ENCODE measurements at places on chromosomes 12 and 14.

DNA sequence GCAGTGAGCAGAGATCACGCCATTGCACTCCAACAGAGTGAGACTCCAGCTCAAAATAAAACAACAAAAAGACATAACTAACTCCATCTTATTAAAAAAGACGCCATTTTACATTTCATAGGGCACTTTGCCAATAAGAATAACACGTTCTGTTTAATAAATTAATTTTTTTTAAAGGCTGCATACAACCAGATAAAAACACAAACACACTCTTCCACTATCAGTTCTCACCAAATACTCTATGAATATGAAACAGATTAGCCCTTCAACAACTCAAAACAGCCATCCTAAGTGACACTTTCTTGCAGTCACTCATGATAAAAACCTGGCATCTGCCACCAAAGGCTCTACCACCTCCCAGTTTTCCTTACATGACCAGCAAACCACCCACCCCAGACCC, 16.1 kb downstream of the AICDA start:
- DNase-seq, result no peak

- DNase-seq, result no peak
Observed at GRCh38 chr12:52312086-52312485, 9.1 kb downstream of the KRT83 start.

DNA sequence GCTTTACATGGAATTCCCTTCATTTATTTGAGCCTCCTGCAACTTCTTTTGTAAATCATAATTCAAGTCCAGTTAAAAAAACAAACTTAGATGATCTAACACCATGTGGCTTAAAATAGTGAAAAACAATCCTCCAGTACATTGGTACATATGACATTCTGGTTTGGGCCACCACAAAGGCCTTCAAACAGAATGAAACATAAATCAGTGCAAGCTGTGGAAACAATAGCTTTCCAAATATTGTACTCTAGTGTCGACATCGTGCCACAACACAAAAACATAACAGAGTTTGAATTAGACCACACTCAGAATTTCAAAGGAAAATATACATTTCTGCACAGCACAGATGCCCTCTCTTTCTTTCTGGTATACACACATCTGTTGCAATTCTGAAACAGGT, 751.3 kb downstream of the SLC6A15 start:
- no peak for DNase-seq

DNA sequence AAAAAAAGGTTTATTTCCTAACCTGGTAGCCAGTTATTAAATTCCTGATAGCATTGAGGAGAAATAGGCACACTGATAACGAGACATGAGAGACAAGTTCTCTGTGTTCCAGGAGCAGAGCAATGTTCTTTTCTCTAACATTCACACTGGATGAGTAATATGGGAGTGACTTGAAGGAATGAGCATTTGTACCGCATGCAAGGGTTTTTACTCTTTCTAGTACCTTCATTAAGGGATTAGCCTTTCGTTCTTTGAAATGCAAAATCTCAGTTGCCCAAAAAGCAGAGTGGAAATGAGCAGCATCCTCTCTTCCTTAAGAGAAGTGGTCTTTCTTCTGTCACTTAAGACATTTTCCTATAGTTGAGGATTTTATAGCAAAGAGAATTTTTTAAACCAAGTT, 54.7 kb downstream of the FGD4 start:
- no peak for DNase-seq

DNA sequence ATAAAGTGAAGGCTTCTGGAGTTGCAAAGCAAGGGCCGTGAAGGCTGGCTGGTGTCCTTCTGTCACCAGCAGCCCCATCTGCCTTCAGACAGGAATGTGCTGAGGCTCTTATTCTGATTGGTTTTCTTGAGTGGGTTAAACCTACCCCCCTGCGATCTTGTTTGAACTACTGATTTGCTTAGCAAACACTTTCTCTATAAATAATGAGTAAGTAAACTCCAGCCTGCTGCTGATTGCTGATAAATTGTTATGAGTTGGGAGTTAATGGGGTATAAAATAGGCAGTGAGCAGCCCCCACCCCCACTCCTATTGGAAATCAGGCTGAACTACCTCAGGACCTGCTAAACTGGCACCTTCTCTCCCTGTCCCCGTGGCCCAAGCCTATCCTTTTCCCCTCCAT, 146.1 kb upstream of the NOS1 start:
- DNase-seq, result no peak

DNA sequence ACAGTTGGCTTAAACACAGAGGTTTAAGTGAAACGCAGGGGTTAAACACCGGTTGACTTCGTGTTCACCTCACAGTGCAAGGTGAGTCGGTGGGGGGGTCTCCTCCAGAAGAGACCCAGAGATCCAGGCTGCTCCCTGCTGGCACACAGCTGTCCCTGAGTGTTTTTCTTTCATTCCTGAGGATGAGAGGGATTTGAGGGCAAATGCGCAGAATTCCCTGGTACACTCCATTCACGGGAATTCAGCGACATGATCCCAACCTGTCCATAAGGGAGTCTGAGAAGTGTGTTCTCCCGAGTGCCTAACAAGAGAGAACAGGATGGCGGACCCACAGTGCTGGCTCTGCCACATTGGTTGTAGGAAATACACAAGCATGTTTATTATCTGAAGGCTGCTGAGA, 107.2 kb upstream of the ESRRB start:
- no peak for DNase-seq

GRCh38 chr12:87329076-87329863, 699.9 kb downstream of the C12orf50 start:
- no peak for DNase-seq

DNA sequence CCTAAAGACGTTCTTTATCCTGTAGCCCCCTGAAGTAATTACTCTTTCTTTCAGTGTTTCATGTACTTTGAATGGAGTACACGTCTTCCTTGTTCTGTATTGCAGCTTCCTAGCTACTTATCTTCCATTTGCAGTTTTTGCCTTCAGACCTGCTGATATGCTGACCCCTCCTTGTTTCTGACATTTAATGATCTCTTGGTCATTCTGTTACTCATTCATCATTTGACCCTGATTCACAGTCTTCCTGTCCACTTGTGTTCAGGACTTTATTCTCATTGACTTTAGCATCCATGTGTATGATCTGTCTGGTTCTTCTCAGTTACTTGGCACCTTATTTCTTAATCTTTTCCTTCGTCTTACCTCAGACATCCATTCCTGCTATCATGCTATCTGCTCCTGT, 22.2 kb downstream of the CPSF2 start:
- no peak for DNase-seq

GRCh38 chr14:70069186-70069585, 119.6 kb downstream of the SLC8A3 start:
- no peak for DNase-seq

- no peak for DNase-seq
Observed at GRCh38 chr14:52339262-52339661, 25.1 kb downstream of the PTGER2 start.

- DNase-seq, result peak; percentile 53
Observed at GRCh38 chr12:3135522-3136461, 58.6 kb downstream of the TSPAN9 start.

GRCh38 chr14:23365036-23365731, at the start of gene EFS:
Gene EFS (minus strand): TSS chr14:23365172. CDS start chr14:23365025, 147 bp downstream.
- no peak for DNase-seq

DNA sequence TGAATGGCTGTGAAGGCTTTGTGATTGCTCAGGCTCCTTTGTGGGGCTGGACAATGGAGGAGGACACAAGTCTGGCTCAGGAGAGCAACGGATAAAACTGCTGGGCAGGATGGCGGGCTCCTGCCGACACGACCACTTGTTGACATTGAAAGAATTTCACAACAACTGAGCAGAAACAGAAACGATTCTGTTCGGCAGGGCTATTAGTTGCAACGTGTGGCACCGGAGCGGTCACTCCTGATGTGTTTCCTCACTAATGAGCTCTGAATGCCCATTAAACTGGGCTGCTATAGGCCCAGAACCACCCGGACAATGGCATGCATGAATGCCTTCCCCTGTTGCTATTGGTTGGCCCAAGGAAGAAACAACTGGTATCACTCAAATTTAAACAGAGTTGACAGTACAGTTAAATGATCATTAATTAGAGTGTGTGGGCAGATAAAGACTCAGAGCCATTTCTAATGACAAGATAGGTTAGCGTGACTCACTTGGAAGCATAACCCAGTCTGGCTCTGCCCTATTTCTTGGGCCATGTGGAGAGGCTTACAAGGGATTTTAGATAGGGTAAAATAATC, 142.9 kb downstream of the ASCL1 start:
- no peak for DNase-seq

DNA sequence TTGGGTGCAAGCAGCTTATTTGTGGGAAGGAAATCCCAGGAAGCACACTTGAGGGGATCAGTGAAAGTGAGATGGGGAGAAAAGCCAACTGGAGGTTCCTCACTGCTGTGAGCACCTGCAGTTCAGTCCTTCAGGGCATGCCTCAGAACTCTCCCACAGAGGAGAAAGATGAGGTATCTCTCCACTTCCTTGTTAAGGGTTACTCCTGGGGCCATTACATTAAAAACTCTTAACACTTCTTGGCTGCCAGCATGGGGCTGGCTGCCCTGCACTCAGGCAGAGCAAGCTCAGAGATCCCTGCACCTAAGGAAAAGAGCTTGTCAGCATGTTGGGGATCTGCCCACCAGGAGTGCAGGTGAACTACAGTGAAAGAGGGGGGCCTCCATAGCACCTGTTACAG, 28.8 kb downstream of the FERMT2 start:
- no peak for DNase-seq

- DNase-seq, result no peak
Observed at GRCh38 chr12:13539051-13539450, 342.5 kb downstream of the EMP1 start.

DNA sequence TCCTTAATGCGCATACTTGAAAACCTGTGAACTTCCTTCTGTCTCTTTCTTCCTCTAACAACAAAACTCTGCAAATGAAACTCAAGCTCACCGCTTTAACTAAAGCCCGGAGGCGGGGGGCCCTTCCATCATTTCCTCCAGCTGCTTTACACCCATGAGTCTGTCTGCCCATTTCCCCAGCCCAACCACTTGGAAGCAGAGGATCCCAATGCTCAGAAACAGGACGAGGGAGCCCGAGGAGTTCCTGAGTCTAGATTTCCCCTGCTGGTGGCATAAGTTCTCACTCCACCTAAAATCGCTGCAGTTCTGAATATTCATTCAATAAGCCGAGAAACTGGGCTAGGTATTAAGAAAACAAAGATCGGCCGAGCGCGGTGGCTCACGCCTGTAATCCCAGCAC, 30.8 kb downstream of the GPR19 start:
- no peak for DNase-seq

DNA sequence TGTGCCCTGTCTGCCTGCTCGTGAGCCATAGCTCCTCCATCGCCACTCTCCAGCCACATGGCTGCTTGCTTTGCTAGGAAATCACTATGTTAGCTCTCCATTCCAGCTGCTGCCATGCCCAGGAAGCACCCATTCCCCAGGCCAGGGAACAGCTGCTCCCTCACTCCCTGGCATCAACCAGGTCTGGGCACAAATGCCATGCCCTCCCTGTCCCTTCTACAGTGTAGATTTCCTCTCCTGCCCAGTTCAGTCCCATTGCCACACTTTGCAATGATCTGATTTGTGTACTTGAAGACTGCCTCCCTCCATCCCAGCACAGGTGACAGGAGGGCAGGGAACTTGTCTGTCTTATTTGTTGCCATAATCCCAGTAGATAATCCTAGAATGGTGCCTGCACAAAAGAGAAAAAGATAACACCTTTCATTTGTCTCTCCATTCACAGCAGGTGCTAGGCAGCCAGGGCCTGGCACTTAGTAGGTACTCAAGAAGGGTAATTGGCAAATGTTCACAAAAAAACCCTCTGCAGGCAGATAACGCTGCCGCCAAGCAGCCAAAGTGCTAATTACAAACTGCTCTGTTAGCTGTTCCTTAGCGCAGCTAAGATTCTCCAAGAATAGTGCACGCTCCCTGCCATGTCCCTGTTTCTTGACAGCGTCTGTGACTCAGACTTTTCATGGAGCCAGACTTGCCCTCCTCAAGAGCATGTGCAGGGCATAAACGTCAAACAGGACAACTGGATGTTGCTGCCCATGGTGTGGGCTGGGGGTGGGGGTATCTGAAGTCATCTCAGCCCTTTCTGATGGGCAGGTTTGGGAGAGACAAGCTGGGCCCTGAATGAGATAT, 69.1 kb downstream of the ARL6IP4 start:
- no peak for DNase-seq

- no peak for DNase-seq
Observed at GRCh38 chr14:99537399-99537798, 56.2 kb downstream of the CCNK start.

GRCh38 chr14:106055289-106055688, 528.9 kb downstream of the TMEM121 start:
- DNase-seq, result no peak

GRCh38 chr12:904010-904414, 45.5 kb downstream of the RAD52 start:
- no peak for DNase-seq

- DNase-seq, result no peak
Observed at GRCh38 chr12:46627686-46628085, 198.1 kb downstream of the SLC38A4 start.

DNA sequence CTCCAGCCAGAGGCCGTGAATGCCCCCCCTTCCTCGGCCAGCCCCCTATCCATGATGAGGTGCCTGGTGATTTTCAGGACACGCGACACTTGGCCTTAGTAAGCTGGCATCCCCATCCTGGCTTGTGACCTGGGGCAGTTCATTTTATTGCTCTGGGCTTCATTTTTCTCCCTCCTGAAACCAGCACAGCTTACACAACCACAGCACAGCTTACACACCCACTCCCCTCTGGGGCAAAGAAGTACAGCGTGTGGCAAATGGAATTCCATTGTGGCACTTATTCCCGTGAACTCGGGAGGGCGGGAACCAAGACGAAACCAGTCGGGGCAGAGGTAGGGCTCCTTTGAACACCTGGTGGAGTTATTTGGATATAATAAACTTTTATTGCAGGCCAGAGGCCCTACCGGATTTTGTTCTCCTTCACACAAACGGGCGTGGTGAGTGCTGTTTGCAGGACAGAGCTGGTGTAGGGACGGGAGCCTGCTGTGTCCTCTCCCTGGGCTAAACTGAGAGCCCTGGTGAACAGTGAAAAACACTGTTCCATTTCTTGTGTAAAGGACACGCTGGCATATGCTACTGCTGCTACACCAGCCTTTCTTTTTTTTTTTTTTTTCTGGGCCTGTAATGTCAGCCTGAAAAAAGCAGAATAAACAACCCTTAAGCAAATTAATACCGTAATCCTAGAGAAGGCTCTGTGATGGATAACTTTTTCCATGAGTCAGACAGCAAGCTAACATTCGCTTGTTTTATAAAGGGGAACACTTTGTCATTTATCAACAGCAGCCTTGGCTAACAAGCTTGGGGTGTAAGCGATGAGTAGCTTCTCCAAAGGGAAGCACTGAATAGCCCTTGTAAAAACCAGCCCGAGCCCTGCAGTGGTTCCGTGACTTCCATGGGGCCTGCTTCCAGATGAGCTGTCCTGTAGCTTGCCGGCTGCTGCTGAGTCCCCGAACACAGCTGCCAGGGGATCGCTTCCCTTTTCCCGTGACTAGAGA, 29.3 kb downstream of the CD9 start:
- no peak for DNase-seq

DNA sequence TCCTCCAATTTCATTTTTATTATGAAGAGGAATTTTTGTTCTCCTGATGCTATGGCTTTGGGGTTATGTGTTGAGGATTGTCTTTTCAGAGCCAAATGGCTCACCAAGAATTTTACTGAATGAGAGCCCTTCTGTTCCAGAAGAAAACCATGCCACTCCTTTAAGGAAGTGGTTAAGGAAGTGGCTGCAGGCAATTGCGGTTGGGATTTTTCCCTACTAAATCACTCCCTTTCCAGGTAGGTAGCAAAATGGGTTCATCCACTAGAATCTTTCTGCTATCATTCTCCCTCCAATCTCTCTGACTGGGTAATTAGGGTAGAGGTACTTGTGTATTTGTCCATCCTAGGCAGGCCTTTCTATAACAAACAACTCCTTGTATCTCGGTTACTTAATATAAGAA, 163.1 kb downstream of the TTC8 start:
- DNase-seq, result no peak

GRCh38 chr12:15629108-15629507, 160.1 kb downstream of the EPS8 start:
- DNase-seq, result no peak

Data from CD4-positive, alpha-beta T cell treated with Interleukin-2 at 100 ng/mL for 4 hours (primary cell).